T1000 (cell line): ENCODE measurements at places on chromosomes 3 and 15.

GRCh38 chr3:194998417-194998816, 272.5 kb downstream of the XXYLT1 start:
- no peak for DNase-seq

GRCh38 chr3:43326891-43327581, 40.7 kb downstream of the SNRK start:
- no peak for DNase-seq

- peak; percentile 77 for DNase-seq
These were observed 596 bp upstream of the LIMD1 start for GRCh38 chr3:45593708-45594601.

- no peak for DNase-seq
These were observed 466.3 kb downstream of the NR2F2 start for GRCh38 chr15:96796841-96797240.

- DNase-seq: no peak
These were observed 78.2 kb upstream of the SOX2 start for GRCh38 chr3:181633556-181633955.

DNA sequence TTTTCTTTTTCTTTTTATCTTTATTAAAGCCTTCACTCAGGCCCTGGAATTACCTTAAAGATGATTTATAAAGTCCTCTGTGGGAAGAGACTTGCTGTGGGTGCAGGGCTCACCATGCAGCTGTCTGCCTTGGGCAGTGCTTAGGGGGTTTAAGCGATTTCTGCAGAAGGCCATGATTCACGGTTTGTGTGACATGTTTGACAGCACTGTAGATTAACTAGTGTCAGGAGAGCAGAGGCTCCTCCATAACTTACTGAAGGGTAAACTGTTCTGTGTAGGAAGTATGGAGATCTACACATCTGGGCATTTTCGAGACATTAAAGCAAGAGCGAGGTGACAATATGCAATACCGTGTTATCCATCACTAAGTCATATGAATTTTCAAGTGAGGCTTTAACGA, 137.7 kb downstream of the LRIG1 start:
- no peak for DNase-seq

DNA sequence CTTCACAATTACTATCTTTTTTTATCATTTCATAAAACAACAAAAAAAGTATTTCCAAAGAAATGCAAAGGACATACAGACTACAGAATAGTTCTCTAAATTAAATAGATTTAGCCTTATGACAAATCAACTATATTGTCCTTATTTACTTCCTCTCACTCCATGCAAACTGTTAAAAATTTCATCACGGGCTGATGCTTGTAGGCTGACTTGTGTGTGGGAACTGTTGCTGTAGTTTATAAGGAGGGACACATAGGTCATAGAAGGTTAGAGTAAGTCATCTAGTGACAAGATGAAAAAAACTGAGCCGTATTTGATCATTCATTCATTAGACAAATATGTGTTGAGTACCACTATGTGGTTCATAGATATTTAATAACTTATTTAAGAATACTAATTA, 232.5 kb upstream of the TBL1XR1 start:
- DNase-seq: no peak

- DNase-seq: no peak
These were observed 25.9 kb upstream of the VILL start for GRCh38 chr3:37964716-37965115.

- no peak for DNase-seq
These were observed 52.4 kb downstream of the VGLL3 start for GRCh38 chr3:86938416-86939105.

- DNase-seq: no peak
These were observed 98.0 kb upstream of the SLC25A36 start for GRCh38 chr3:140843656-140844055.

DNA sequence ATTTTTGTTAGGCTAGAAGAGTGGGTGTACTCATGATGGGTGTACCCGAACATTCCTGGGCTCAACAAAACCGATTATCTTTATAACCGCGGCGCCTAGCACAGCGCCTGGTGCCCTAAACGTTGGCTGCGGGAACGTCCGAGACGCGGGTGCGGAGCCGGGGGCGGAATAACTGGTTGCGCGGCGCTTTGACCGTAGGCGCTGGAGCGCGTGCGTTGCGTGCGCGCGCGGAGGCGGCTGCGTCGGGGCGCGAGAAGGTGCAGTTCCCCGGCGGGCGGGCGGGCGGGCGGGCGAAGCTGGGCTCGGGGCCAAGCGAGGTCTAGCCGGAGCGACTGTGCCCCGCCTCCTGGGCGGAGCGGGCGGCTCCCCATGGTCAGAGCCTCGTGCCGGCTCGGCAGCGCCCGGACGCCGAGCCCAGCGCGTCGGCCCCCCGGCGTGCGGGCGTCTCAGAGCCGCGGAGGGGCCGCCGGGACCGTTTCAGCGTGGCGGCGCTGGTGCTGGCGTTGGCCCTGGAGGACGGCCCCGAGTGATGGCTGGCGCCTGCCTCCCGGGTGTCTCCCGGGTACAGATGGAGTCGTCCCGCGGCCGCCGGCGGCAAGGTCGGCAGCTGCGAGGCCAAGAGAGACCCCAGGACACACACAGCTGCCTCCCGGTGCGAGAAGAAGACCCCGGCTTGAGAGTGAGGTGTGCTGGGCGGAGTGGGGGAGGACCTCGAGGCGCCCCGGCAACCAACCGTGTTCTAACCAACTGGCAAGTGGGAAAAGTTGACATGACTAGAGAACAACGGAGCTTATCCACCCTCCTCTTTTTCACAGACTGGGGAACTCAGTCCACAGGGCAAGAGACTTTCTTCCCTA, at the start of gene PLAAT1:
PLAAT1 (plus strand) TSS at position 373 of the 857 bp plus-strand sequence. CDS start 14,429 bp downstream, outside the sequence.
- peak; percentile 83 for DNase-seq

DNA sequence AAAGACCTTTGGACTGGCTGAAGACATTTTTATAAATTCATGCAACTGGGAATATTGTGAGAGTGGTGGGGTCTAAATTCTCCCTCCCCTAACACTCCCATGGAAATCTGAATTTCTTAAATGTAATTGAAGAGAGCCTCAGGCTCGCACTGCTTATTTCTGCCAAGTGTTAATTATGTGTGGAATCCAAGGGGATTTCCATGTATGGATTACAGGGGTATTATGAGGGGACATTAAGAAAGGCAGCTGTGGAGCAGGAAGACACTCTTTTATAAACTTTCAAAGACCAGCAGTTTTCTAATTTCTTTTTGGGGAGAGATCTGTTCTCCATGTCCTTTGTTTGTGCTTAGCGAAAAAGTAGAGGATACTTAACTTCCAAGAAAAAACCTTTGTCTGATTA, 152.1 kb upstream of the TBL1XR1 start:
- no peak for DNase-seq

DNA sequence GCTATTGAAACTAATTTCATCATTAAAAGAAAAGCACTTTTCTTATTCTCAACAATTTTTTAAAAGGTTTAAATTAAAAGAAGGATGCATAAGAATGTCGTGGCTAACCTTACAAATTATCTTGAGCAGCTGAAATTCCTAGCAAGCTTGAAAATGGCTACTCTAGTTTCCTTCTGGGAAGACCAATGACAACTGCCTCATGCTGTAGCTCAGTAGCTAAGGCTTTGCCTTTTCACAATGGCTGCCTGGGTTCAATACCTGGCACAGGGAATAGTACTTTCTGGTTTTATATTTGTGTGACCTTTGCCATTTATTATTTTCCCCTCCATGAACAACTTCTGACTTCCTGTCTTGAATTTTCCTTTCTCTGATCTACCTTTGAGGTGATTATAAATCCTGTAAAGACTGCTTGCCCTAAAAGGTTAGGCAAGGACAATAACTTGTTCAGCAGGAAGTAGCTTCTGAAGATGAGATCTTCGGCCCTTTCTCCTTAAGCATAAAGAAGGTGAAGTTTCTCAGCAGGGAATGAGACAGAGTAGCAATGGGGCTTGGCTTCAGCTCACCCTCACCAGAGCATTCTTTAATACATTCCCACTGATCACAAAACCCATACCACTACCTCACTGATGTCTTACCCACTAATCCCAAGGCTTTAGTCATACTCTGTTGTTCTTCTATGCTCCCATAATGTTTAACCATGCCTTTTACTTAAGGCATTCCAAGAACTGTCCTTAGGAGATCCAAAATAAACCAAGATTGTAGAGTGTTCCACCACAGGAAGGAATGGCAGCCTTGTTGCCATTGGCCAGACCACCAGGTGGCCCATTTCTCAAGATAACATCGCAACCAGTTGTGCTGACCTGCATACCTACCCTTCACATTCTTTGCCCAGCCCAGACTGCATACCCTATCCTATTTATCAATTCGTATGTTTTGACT, 276.8 kb downstream of the ULK4 start:
- DNase-seq: no peak

DNA sequence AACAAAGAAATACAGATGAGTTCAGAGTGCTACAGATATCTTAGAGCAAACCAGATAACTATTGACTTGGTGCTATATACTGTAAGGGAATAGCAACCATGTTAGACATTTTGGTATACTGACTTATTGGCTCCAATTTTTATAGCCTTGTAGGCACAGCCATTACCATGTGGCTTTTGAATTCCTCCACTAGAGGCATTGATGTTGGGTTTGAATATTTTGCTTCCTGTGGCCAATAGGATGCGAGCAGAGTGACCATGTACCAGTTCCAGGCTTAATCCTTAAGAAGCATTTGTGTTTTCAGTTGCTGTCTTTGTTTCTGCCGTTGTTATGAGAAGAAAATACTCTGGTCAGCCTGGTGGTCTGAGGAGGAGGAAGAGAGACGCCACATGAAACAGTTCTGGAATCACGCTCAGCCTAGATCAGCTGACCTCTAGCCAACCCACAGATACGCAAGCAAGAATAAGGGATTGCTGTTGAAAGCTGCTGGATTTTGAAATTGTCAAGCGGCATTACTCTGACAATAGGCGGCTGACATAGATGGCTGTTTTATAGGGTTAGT, 109.4 kb upstream of the TNIK start:
- DNase-seq: no peak

- DNase-seq: no peak
These were observed 45.6 kb downstream of the TNFAIP8L3 start for GRCh38 chr15:51049081-51049480.

- no peak for DNase-seq
These were observed 13.1 kb upstream of the SCN5A start for GRCh38 chr3:38662544-38662943.

DNA sequence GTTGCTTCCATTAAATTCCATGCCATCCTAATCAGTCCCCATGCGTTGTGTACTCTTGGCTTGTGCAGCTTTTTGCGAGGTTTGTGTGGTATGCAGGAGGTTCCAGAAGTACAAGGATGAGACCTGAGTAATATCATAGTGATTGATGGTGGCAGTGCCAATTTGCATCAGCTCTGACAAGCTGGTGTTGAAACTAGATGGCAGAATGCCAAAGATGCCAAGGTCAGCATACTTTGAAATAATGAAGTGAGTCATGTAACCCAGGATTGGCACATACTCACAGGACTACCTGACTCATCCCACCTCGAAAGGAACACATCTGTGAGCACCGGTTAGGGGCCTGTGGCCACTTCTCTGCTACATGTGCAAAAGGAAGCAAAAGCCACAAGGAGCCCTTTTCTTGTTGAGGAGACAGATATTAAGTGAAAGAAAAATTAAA, 14.3 kb downstream of the KAT2B start:
- DNase-seq: peak; percentile 80

GRCh38 chr3:191963182-191963581, 502.2 kb downstream of the PYDC2 start:
- DNase-seq: peak; percentile 59

- no peak for DNase-seq
These were observed 15.7 kb upstream of the KLHL24 start for GRCh38 chr3:183619624-183620251.

DNA sequence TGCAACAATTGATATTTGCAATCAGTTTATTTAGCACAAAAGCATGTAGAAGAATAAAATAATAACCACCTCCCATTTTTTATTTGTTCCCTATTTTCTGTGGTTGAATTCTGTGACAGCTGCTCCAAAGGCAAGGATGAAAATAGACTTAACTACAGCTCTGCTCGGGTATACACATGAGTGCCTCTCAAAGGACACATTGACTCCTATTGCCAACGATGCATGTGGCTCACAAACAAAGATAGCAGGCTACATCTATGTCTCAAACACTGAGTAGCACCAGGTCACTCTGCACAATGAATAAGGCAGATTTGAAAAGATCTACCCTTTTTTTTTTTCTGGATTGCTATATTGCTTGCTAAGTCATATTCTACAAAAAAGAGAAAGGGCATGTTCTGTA, 612.9 kb downstream of the ROBO1 start:
- no peak for DNase-seq

DNA sequence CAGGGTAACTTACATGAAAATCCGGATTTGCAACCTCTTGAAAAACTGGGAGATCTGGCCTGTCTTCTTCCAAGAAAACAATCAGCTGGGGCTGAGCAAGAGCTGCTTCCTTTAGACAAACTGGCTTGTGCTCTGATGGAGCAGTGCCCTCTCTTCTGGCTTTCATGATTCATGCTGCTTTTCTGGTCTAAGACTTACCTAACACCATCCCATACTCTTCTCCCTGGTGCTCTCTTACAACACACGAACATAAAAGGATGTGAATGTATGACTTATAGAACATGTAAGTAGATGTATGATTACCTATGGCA, 9.9 kb downstream of the TJP1 start:
- DNase-seq: no peak

- DNase-seq: no peak
These were observed 275.7 kb upstream of the THBS1 start for GRCh38 chr15:39304931-39305728.

- no peak for DNase-seq
These were observed 109.6 kb downstream of the ADAMTS9 start for GRCh38 chr3:64578062-64578770.

DNA sequence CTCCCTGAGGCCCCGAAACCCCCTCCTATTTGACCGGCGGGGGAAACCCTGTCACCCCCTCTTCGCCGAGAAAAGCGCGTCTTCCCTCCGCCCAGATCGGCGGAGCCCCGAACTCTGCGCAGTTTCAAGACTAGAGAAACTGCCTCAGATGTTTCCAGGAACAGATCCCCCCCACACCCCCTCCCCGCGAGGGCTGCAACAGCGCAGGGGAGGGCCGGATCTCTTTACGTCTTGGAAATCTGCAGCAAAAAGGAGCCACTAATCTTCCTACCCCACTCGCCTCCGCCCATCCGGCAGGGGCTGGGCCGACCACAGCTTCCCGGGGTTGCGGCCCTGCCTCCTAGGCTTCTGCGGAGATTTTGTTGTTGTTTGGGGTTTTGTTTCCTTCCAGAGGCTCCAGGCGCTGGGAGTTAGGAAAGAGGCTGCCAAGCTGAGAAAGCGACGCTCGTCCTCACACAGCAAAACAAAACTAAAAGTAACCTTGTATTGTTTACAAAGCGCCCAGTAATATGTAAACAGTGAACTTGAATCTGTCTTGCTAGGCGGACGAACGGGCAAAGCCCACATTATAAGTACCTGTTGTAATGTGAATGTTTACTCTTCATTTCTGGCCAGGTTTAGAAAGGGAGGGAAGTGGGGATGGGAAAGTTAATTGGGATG, 2.2 kb downstream of the FOXB1 start:
- DNase-seq: no peak
